ENCODE measurements at places on chromosomes 5 and 9.
A peak's percentile ranks its signal among the peaks of the same experiment; 100 is the strongest.

DNA sequence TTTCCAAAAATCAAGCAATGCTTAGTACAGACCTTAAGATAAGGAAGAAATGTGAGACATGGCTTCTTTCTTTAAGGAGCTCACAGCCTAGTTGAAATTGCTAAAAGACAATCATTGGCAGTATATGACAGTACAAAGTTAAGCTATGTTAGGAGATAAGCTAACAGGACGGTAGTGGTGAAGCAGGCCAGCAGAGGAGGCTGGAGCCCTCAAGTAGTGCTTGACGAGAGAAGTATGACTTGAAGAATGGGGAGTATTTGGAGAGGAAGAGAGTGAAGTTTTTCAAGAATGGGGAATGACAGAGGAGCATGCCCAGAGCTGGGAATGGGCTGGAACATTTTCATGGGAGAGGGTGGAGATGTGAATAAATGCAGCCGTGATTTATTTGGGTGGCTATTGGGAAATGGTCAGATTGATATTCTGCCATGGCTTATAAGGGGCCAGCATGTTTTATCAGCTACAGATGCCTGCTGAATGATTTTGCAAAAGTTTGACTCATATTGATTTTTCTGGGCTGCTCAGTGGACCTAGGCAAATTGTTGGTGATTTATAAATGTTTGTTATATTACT, 43.7 kb downstream of the LURAP1L start:
- no peak for DNase-seq

- DNase-seq, result no peak
Measured at GRCh38 chr5:60797482-60798153, 46.5 kb downstream of the ELOVL7 start.

DNA sequence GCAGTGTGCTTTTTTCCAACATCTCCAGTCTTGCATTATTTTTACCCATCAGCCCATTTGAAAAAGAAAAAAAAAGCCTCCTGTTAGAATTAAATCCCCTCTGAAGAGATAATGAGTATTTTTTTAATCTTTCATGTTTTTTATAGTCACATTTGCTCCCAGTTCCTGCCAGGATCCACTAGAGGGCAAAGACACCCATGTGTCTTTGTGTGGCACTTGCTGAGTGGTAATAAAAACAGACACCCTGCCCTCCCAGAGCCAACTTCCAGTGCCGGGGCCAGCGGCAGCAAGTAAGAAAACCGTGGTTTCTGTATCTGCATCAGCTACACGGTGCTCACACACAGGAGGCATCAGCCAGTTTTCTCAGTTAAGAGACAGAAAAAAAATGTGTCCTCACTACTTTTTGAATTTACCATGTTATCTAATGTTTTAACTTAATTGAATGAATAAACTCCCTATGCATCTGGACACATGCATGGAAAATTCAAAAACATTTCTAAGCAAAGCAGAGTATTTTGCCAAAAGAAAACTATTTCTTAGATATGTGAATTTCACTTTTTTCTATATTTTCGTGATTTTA, 70.2 kb upstream of the PLEKHG4B start:
- DNase-seq, result no peak

DNA sequence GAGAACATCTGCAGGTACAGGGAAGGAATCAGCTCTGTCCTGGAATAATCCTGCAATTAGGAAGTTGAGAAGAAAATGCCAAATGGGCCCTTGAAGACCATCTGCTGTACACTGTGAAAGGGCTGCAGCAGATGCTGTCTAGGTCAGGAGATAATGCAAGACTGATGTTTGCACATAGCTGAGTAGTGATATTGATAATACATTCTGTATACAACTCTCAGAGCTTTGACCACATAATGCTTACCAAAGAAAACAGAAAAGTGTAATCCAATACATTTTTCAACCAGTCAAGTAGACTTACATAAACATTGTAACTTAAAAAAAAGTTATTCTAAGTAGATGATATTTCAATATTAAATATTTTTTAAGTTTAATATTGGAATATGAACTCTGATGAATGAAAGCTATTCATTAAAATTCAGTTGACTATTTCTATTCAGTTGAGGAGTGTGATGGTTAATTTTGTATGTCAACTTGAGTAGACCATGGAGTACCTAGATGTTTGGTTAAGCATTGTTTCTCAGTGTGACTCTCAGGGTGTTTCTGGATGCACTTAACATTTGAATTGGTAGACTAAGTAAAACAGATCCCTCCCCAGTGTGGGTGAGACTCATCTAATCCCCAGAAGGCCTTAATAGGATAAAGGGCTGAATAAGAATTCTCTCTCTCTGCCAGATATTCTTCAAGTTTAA, 380.1 kb upstream of the PRR16 start:
- no peak for DNase-seq

DNA sequence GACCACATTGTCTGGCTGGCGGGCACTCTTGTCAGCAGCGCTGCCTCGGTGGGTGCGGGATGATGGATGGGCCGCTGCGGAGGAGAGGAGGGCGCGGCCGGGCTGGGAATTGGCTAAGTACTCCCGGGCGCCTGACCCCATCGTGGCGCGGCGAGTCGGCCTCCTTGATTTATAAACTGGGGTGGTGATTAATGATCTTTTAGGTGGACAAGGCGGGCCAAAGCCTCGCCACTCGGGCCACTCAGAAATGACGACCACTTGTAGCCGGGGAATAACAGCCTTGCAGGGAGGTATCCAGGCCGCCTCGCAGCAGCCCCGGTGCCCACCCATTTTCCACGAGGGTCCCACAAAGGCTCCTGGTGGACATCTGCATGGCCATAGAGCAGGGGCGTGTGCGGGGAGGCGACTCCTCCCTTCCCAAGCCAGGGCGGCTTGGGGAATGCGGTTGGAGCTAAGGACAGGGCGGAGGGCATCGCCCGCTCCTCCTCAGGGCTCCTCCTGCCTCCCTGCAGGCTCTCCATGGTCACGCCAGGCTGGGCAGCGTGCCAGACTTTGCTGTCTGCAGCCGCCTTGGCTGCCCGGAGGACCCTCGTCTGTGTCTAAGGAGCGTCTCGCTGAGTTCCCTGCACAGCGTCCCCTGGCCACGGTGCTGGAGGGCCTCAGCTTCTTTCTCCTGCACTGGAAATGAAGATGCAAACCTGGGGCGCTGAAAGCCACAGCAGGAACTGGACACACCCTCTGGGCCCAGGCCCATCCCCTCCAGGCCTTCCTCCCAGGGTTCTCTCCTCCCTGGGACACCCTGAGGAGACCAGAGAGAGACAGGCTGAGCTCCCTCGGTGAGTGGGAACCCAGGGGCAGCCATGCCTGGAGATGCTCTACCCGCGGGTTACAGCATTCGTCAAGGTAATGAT, 287.4 kb upstream of the IRX4 start:
- no peak for DNase-seq

DNA sequence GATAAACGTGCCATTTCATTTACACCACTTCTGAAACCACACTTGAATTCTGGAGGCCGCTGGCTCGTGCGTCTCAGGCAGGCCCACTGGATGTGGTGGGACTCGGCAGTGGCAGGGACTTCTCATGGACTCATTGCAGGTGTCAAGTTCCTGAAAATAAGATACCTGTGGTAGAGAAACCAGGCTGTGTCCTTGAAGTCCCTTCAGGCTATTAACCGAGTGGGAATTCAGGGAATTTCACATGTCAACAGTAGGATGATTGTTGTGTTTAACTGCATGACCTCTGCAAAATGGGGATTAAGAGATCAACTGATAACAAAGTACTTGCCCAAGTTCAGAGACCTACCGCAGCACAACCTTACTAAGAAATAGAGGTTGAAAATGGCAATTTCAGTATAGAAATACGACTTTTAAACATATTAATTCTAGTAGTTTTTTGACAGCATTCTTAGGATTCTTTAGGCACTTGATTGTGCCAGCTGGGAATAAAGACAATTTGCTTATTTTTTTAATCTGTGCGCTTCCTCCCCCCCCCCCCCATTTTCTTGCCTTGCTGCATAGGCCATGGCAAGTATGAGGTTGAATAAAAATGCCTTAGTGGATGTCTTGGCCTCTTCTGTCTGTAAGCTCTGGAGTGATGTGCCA, 26.8 kb downstream of the TRIP13 start:
- DNase-seq, result no peak

DNA sequence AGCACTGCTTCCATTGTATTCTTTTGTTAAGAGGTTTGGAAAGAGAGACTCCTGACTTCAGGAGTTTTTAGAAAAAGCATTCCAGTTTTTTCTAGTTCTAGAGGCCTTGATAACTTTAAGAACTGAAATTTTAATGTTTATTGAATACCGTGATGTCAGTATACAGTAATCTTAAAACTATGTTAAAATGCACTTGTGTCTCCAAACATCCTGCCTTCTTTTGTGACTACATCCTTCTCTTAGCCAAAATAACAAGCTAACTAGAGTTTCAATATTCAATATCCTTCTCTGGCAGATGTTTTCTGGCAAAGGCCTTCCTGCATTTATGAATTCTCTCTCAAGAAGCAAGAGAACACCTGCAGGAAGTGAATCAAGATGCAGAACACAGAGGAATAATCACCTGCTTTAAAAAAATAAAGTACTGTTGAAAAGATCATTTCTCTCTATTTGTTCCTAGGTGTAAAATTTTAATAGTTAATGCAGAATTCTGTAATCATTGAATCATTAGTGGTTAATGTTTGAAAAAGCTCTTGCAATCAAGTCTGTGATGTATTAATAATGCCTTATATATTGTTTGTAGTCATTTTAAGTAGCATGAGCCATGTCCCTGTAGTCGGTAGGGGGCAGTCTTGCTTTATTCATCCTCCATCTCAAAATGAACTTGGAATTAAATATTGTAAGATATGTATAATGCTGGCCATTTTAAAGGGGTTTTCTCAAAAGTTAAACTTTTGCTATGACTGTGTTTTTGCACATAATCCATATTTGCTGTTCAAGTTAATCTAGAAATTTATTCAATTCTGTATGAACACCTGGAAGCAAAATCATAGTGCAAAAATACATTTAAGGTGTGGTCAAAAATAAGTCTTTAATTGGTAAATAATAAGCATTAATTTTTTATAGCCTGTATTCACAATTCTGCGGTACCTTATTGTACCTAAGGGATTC, 43.1 kb downstream of the NDFIP1 start:
- peak; percentile 22 for DNase-seq

DNA sequence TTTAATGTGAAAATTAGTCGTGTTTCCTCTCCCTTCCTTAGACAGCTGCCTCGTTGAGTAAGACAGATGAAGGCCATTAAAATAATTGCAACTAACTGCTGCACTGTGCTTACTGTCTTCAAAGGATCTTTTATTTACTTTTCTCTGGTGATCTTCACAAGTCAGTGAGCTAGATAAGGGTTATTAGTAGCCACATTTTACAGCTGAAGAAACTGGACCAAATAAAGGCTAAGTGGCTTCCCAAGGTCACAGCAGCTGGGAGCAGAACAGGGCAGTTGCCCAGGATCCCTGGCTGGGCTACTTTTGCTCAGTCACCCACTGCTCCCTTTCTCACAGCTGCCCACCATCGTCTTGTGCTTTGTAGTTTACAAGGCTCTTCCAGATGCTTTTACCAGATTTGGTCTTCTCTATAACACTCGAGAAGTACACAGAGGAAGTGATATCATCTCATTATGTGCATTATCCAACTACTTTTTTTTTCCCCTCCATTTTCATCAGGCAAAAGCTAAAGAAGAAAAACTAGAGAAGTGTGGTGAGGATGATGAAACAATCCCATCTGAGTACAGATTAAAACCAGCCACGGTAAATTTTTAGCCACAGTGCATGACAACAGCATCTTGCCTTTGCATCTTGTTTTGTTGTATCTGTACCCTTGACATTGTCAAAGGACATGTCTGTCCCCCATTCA, 61.8 kb downstream of the ERAP1 start:
- no peak for DNase-seq

GRCh38 chr5:60354311-60354710, 345.7 kb downstream of the DEPDC1B start:
- no peak for DNase-seq

- DNase-seq, result no peak
Measured at GRCh38 chr9:77469515-77470231, 178.4 kb downstream of the GNA14 start.

GRCh38 chr9:21029661-21030060, 1.8 kb downstream of the HACD4 start:
- DNase-seq, result no peak

GRCh38 chr9:130927995-130928900, 10.8 kb downstream of the FIBCD1 start:
- DNase-seq, result no peak

DNA sequence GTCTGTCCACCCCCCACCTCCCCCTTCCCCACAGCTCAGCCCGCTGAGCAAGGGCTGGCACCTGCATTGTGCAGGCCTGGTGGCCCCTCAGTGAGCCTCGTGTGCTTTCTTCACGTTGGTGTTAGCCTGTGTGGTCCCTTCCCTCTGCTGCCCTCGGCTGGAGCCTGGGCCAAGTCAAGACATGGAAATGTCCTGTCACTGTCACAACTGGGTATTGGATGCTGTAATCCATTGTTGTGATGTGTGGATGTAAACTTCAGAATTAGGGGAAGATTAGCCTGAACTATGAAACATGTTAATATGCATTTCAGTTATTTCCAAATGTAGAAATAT, 103.9 kb downstream of the TRIO start:
- DNase-seq, result no peak

DNA sequence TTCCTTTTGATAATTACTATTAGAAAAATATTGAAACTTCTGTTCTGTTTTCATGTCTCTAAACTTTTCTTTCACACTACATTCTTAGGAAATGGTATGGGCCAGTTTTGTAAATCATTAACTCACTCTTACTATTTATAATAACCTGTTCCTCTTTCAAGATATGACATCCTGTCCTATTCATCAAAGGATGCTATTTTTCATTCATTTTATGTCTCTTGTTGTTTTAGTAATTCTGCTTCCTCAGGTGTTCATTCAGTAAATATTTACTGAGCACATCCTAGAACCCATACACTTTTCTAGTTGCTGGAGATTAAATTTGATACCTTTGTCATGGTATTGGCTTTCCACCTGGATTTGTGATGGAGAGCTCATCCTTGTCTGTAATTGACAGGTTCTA, 58.0 kb downstream of the GDA start:
- no peak for DNase-seq

Data from T-helper 1 cell (primary cell).